T-helper 2 cell treated with Interferon-gamma antibody and Interleukin-4, amounts not matched to agents 100 ng/mL and 5 ng/mL, for 36 hours (primary cell): ENCODE measurements at places on chromosomes 1 and 21. TPM values are rescaled to one million over a fixed set of nuclear protein-coding genes. Genes with fewer than 3 reads are reported as not detected.

The SPRR2G gene
- total RNA-seq: not detected in 2 replicates

The CBS gene
- total RNA-seq: 20.8 and 22.0 TPM in 2 replicates

The MOB3C gene
- 18.9 and 19.3 TPM in 2 replicates for total RNA-seq

The KRTAP12-2 gene
- not detected in 2 replicates for total RNA-seq

The TMEM200B gene
- not detected in 2 replicates for total RNA-seq

The S100A5 gene
- 4.5 and 5.4 TPM in 2 replicates for total RNA-seq

The CD1B gene
- total RNA-seq: not detected in 2 replicates

The HRNR gene
- not detected in 2 replicates for total RNA-seq

The MYBPH gene
- not detected in 2 replicates for total RNA-seq

The LMOD1 gene
- not detected in 2 replicates for total RNA-seq

The FYB2 gene
- not detected in 2 replicates for total RNA-seq

The SPRR2E gene
- not detected in 2 replicates for total RNA-seq

The S100A2 gene
- 0.73 and 0.89 TPM in 2 replicates for total RNA-seq

The PDE9A gene
- 10.4 and 12.6 TPM in 2 replicates for total RNA-seq
